ENCODE measurements at places on chromosomes 2 and 18.

GRCh38 chr2:109201465-109202327 lies 72.7 kb downstream of the SH3RF3 start:
- no peak for DNase-seq

- DNase-seq, result no peak
Measured at GRCh38 chr2:73969356-73969755, 15.4 kb upstream of the TET3 start.

DNA sequence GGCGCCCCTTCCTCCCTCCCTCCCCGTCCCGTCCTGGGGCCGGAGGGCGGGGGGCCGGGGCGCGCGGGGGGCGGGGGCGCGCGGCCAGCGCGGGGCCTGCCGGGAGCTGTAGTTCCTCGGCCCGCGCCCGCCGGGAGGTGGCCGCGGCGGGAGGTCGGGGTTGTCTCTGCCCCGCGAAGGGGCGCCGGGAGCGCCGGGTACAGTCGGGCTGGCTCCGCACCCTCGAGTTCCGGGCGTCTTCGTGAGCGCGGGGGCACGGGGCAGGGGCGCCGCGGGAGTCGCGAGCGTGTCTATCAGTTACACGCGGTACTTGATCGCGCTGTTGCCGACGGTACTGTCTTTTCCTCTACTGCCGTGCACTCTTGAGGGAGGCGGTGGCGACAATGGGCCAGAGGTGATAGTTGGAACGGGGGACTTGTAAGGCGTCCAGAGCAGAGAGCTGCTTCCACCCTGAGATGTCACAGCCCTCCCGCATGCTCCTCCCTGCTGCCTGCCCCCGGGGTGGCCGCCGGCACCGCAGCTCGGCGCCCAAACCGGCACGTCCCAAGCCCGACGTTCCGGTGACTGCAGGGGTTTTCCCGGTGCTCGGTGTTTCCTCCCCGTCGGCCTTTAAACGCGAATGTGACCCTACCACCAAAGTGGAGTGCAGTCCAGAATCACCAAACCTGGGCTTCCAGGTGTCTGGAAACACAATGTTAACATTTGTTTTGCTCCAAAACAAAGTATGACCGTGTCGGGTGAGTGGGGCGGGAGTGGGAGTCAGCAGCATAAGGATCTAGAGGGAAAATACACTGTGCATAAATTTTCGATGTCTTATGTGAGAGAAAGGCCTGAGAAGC lies at the start of gene PRKD3:
Gene PRKD3, minus strand, starts transcription at position 48 of the 839 bp plus-strand sequence. CDS start 8,309 bp downstream, outside the sequence.
- peak; percentile 75 for DNase-seq

- DNase-seq, result no peak
Measured at GRCh38 chr2:225140723-225141122, 98.5 kb upstream of the DOCK10 start.

GRCh38 chr18:25365242-25365641 lies 13.3 kb upstream of the ZNF521 start:
- DNase-seq, result no peak

DNA sequence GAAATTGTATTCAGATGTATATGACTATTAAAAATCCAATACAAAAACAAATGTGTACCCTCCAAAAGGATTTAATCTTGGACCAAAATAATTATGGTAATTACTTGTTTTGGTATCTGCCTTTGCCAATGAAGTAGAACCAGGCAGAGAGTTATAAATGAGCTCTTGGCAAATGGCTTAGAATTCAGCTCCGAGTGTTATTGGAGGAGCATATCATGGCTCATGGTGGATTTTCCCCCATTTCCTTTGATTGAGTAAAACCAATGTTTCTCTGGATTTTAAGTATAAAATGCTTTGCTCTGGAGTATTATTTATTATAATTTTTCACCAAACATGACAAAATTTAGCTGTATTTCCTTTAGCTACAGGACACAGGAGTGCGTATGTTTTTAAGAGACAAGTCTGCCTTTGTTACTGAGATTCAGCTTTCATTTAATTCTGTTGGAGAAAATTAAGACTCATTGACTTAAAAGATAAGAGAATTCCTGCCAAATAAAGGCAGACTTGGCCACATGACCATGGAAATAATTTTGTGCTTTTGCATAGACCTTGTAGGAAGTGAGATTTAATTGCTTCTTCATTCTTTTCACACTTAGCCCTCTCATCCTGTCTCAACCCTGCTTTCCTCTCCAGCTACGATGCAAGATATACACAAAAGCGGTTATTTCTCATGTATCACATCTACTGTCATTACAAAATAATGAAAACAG lies 281.0 kb upstream of the SOX11 start:
- DNase-seq, result no peak

- DNase-seq, result no peak
Measured at GRCh38 chr2:165205865-165206264, 2.0 kb upstream of the SCN3A start.

- no peak for DNase-seq
Measured at GRCh38 chr18:7743256-7743655, 176.1 kb downstream of the PTPRM start.

GRCh38 chr2:105744091-105744908 lies 412 bp upstream of the NCK2 start:
- DNase-seq, result peak; percentile 85

- no peak for DNase-seq
Measured at GRCh38 chr2:223196331-223196730, 144.3 kb downstream of the KCNE4 start.

DNA sequence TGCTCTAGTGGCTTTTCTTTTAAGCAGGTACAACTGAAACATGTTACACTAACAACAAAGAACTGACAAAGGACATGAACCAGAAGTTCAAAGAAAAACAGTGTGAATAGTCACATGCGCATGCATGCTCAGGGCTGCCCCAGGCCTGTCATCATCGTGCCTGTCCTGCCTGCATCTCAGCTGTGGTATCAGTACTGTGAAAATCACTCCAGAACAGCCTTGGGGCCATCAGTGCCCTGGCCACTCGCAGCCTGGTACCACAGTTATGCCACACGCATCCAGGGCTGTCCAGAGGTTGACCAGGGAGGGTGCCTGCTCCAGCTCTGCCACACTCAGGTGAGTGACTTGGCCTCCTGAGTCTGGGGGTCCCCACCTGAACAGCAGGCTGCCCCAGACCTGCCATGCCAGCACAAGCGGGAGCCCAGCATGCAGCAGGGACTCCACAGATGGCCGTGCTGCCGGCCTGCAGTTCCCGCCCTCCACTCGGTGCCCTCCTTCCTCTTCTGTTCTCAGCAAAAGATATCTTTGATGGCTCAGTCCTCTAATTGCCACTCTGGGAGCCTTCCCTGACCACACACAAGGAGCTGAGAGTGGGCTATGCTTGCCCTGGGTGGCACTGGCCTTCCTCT lies 12.3 kb downstream of the LIMS2 start:
- no peak for DNase-seq

DNA sequence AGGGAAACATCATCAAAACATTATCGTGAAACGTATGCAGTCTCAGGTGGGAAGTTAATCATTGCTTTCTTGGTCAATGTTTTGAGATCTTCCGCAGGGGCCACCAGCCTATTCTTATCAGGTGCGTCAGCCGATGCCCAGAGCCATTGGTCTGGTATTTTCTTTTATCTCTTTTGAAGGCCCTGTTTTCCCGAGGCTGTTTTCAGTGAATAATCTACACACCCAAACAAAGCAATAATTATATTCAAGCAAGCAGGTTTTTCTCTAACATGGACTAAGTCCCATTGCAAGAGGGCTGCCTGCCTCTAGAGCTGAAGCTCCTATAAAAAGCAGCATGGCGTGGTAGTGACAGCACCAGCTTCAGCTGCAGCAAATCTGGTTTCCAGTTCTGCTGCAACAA lies 430.0 kb upstream of the ID2 start:
- no peak for DNase-seq

GRCh38 chr18:23020555-23021294 lies 87.6 kb downstream of the RBBP8 start:
- no peak for DNase-seq

DNA sequence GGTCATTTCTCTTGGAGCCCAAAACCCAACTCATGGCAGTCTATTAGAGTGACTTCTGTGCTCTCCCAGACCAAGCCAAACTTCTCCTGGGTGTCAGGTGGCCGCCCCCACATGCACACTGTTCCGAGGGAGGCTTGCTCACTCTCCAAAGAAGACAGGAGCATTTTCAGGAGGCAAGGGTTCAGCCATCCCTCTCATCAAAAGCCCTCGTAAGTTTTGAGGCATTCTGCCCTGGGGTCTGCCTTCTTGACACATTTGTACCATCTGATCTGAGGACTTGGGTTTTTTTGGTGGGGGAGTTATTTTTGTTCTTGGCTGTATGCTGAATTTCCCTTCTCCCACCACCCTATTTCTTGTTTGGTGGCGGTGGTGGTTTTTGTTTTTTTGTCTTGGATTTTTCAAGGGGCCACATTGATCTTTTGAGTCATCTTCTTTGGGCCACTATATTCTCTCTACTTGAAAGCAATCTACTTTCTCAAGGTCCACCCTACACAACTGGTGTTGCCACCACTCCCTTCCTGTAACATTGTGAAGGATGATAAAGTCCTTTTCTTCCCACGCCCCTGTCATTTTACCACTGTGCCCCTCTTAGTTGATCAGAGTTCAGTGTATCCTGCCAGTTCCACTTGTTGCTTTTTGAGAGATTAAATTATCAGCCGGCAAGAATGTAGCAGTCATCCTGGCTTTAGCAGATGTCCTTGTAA lies 255.8 kb downstream of the CYP26B1 start:
- DNase-seq, result no peak

DNA sequence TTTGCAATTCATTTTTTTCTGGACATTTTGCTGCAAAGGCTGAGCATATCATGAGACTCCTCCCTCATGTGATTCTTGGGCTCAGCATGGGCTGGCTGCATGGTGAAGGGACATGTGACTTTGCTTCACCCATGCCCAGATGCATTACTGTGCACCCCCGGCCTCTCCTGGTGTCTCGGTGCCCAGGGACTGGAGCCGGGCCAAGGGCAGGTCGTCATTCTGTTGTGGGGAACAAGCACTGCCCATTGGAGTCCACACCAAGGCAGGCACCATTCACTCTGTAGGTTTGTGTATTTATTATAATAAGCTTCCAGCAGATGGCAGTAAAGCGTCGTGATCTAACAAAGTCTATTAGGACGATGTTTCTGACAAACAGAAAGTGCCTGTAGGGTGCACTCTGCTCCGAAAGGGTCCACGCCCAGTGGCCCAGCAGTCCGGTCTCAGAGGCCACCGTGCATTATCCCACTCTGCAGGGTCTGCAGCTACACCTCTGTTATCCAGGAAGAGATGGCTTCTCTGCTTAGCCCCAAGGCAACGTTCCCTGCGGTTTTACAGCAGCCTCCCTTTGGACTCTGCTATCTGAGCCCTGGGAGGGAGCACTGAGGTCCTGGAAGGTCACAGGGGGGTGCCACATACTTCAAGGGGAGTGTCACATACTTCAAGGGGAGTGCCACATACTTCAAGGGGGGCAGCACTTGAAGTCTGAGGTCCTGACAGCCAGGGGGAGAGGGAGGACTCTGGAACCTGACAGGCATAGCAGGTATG lies 219.6 kb downstream of the TSN start:
- DNase-seq, result peak; percentile 93

DNA sequence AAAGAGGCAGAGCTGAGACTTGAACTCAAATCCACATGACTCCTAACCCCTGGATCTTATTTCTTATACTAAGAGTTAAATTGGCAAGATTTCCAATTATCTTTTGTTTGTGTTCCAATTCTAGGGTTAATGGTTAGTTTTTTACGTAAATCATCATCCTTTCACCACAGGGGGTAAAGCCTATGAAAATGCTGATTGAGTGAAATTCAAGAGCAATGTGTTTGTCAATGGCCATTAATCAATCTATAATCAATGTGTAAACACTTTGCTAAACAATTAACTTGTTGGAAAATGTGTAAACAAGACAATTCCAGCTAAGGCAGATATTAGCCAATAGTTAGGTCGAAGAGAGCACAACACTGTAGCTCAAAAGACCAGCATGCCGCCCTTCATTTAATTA lies 376.5 kb upstream of the ACVR2A start:
- DNase-seq, result no peak

- DNase-seq, result no peak
Measured at GRCh38 chr2:50838316-50838715, 193.6 kb downstream of the NRXN1 start.

DNA sequence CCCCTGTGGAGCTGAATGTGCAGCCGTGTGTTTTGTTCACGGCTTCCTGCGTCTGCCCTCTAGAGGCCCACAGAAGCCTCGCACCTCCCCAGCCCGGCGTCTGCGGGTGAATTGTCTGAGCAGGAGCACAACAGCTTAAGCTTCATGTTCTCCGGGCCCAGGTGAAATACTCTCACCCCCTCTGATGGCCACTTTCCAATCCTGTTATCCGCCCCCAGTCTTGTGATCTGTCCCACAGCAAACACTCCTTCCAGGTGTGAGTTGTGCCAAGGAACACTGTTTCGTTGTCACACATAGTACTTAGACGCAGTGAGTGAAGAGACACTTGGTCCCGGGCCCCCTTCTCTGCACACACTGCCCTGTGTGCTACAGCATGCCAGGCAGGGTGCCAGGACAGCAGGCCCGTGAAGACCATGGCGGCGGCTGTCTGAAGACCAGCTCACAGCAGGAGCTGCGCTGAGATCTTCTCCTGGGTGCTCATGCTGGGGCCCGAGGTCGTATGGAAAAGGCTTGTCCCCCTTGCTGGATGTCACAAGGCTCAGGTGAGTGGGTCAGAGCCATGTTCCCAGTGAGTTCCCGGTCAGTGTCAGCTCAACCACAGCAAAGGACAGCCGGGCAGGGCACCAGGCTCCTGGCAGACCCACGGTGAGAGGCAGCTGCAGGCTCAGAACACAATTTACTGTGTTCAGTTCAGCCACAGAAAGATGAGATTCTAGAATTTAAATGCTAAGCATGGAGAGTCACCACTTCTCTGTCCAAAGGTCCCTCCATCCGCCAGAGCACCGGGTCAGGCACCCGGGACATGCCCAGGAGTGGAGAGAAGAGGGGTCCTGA lies 6.8 kb upstream of the PXDN start:
- DNase-seq, result peak; percentile 75

DNA sequence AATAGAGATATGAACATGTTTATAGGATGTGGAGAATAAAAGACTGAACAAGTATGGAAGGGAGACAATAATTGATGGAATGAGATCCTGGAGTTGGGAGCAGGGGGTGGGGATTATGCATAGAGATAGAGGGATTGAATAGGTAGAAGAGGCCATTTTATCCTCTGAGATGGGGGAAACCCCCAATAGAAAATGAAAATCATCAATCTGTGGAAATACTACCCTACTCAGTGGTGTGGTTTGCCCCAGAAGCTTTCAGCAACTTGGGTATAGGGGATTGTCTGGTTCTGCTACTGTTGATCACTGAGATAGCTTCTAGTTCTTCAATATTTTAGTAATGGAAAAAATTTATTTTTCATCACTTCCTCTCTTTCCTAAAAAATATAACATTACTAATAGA lies 41.1 kb upstream of the RMND5A start:
- no peak for DNase-seq

- DNase-seq, result no peak
Measured at GRCh38 chr2:128735296-128735960, 416.8 kb upstream of the HS6ST1 start.

Data from NCI-H526 (cell line).